Osteoblast (primary cell): ENCODE measurements at places on chromosomes 16 and 17. TPM values are rescaled to one million over a fixed set of nuclear protein-coding genes. Genes with fewer than 3 reads are reported as not detected.

KRTAP4-3 gene
- not detected in 2 replicates for total RNA-seq

NEK8 gene
- total RNA-seq, result 6.2 and 7.2 TPM in 2 replicates

SMTNL2 gene
- not detected in 2 replicates for total RNA-seq

DNA sequence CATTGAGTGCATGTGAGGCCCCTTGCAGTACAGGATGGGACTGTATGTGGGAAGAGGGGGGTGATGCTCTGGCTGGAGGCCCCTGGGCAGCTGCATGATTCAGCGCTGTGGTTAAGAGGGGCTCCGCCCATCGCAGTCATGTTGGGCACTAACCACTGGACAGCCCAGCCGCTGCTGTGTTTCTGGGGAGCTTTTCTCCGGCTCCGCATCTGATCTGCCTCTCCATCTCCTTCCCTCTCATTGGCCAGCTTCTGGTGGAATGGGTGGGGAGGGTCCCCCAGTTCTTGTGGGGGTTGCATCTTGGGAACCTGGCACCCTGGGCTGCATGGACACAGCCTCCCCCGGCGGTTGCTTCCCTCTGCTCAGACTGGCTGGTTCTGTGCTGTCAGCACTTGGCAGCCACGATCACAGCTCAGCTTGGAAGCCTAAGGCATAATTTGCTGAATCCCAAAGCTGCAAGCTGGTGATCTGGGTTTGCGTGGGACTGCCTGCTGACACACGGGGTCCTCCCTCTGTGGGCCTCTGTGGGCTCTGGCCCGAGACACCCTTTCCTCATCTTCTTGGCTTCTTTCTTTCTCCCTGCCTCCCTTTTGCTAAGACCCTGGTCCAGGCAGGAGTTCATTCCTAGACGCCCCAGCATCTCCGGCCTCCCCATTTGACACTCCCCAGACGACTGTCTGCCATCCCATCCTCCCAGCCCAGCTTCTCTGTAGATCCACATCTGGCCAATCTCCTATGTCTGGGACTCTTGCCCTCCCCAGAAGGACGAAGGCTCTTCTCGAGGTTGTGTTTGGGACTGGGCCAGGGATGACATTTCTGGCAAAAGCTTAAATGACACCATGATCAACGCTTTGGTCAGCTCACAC lies 168.3 kb downstream of the SEC14L1 start:
- DNase-seq, result peak; percentile 98

DNA sequence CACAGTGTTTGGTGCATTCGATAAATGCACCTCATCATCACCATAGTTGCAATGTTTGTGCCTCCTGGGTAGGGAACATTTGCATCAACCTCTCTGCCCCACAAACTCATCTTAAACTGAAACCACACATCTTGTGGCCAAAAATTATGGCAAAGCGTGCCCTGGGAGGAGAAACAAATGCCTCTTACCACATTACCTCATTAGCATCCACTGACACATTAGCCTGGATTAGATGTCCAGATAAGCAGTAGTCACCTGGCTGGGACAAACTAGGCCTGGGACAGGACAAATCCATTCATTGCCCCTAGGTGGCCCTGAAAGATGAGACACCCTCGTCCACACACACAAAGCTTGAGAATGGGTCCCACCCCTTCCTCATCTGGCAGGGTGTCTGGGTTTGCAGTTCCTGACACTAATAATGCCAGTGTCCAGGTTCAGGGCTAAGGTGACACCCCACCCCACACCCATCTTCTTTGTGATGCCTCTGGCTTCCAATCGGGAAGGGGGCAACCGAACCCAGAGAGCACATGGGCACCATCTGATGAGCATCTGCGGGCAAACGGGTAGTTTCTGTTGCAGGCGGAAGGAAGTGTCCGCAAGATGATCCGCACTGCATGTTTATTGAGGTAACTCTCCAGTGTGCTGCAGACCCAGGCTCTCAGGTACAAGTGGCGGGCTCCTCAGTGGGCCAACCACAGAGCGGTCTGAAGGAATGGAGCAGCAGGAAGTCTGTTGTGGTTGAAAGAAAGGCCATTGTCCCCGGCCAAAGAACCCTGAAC lies 8.6 kb downstream of the XYLT1 start:
- DNase-seq, result no peak

- DNase-seq, result peak; percentile 73
These were observed 7.4 kb upstream of the DHRS7B start for GRCh38 chr17:21119247-21119918.

GRCh38 chr16:68296291-68296690 lies 14.5 kb downstream of the SLC7A6OS start:
- no peak for DNase-seq

TEX14 gene
- total RNA-seq, result under 0.01 TPM in 2 replicates

DNA sequence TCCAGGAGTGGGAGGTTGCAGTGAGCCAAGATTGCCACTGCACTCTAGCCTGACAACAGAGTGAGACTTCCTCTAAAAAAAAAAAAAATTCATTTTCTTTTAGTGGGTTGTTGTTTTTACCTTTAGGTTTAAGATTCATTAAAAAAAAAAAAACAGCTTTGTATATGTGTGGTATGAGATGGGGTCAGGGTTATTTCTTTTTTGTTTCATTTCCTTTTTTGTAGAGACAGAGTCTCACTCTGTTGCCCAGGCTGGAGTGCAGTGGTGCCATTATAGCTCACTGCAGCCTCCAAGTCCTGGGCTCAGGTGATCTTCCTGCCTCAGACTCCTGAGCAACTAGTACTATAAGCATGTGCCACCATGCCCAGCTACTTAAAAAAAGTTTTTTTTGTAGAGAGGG lies 47.0 kb downstream of the BCAS3 start:
- no peak for DNase-seq
